ENCODE measurements at places on chromosomes 5 and 9. TPM values are rescaled to one million over a fixed set of nuclear protein-coding genes. Genes with fewer than 3 reads are reported as not detected.

DNA sequence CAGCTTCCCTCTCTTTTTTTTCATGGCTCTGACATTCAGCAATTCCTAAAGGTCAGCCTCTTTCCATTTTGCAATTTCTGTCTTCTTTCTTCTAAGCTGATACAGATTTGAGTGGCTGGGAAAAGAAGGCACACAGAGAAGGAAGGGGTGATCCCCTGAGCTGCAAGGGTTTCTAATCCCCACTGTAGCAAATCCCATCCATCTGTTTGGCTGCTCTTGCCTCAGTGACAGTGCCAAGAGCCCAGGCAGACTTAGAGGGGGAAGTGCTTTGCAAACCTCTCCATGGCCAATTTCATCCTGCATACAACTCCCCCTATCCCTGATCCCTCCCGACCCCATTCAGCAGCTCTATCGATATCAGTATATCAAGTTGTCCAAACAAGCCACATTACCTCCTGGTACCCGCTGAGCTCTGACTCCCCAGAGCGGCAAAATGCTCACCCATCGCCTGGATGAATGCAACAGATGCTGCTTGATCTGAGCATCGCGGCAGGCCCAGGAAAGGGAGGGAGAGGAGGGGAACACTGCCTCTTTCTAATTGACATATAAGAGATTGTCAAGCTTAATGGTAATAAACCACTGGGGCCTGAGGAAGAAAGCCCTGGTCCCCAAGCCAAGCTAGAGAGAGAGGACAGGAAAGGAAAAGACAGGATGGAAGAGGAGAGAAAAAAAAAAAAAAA lies 268.9 kb downstream of the ASTN2 start:
- DNase-seq: no peak

GRCh38 chr5:17184588-17184987 lies 32.8 kb upstream of the BASP1 start:
- no peak for DNase-seq

GRCh38 chr5:61910771-61911170 lies 395.2 kb upstream of the KIF2A start:
- no peak for DNase-seq

- no peak for DNase-seq
Measured at GRCh38 chr5:133746834-133747233, 134.5 kb upstream of the FSTL4 start.

- DNase-seq: no peak
Measured at GRCh38 chr5:55702598-55703345, 9.4 kb downstream of the SLC38A9 start.

- no peak for DNase-seq
Measured at GRCh38 chr9:69190086-69190862, 16.2 kb downstream of the TJP2 start.

- peak; percentile 84 for DNase-seq
Measured at GRCh38 chr9:14251154-14252071, 62.5 kb downstream of the NFIB start.

DNA sequence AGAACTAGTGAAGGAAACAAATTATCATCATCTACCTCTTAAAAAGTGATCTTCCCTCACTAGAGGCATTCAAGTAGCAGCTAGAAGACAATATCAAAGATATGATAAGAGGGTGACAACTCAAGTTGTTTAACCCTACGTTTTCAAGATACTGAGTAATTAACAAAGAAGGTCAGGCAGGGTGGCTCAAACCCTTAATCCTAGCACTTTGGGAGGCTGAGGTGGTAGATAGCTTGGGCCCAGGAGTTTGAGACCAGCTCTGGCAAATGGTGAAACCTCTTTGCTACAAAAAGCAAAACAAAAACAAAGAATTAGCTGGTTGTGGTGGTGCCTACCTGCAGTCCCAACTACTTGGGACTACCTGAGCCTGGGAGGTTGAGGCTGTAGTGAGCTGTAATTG lies 408.2 kb upstream of the TUSC1 start:
- no peak for DNase-seq

GRCh38 chr9:7243838-7244237 lies 486.1 kb downstream of the KDM4C start:
- DNase-seq: no peak

- DNase-seq: peak; percentile 38
Measured at GRCh38 chr9:127572961-127573721, 38.9 kb upstream of the STXBP1 start.

- DNase-seq: no peak
Measured at GRCh38 chr5:34685485-34686165, 29.5 kb downstream of the RAI14 start.

DNA sequence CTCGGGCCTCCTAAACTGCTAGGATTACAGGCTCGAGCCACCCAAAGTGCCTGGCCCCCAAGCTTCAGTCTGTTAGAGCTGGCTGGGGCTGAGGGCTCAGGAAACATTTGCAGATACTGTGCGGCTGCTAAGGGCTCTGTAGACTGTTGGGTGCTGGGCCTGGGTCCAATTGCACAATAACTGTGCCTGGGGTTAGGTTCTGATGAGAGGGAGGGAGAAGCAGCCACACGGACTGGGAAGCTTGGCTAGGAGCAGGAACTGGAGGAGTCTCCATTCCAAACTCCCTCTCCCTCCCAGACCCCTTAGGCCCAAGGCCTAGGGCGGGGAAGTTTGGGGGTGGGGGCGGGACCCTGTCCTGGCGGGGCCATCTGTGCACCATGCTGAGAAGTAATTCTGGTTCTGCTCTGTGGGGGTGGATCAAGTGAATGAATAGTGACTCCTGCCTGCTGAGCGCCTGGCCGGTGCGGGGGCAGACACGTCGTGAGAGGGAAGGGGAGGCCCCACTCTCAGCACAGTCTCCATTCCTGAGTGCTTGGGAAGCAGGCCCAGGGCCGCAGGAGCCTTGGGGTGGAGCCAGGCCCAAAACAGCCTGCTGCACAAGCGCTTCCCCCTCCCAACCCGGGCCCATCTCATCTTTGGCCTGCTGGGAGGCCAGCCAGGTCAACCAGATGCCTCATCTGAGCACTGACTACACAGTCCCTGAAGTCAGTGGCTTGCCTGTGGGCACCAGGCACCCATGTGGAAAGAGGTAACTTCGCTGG lies 1.5 kb downstream of the ASS1 start:
- peak; percentile 62 for DNase-seq

- DNase-seq: no peak
Measured at GRCh38 chr5:102660111-102660510, 95.0 kb upstream of the PAM start.

DNA sequence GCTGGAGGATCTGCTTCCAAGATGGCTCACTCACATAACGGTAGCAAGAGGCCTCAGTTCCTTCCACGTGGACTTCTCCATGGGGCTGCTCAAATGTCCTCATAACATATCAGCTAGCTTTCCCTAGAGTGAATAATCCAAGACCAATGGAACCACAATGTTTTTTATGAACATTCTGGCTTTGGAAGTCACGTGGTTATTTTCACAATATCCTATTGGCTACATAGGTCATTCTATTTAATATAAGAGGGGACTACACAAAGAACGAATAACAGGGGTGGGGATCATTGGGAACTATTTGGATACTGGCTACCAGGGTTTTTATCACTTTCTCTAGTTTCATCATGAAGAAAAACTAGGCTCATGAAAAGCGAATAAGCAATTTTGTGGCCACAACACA lies 81.4 kb downstream of the ZNF622 start:
- no peak for DNase-seq

- DNase-seq: no peak
Measured at GRCh38 chr5:112546946-112547592, 128.0 kb upstream of the EPB41L4A start.

GRCh38 chr5:170289121-170289520 lies 8.5 kb downstream of the LCP2 start:
- no peak for DNase-seq

DNA sequence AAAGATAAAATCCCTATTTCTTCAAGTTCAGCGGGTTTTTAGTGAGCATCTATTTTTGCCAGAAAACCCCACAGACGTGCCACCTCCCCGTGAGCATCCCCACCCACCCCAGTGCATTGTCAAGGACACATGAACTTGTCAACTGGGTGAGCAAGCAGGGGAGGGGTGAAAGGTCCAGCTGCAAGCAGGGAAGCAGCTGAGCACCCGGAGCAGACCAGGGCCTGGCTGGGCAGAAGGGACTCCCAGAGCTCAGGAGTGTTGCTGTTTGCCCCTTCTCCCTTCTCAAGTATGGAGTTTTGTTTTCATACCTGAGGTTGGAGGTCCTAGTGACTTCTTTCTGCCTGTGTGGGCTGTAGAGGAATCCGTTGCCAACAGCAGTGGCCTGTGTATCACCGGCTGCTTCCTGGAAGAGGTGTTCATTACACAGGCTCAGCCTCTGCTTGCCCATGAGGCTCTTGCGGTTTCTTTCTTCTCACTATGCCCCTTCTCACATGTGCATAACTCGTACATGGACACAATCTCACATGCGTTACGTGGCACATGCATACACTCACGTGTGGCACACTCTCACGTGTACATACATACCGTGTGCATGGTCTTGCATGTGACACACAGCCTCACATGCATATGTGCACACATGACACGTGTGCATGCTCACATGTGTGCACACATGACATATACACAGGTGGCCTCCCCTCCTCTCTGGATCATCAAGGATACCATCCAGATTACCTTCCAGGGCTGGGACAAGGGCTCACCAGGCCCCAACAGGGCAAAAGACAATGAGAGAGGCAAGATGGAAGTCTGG lies 126.7 kb downstream of the MVB12B start:
- DNase-seq: no peak

DNA sequence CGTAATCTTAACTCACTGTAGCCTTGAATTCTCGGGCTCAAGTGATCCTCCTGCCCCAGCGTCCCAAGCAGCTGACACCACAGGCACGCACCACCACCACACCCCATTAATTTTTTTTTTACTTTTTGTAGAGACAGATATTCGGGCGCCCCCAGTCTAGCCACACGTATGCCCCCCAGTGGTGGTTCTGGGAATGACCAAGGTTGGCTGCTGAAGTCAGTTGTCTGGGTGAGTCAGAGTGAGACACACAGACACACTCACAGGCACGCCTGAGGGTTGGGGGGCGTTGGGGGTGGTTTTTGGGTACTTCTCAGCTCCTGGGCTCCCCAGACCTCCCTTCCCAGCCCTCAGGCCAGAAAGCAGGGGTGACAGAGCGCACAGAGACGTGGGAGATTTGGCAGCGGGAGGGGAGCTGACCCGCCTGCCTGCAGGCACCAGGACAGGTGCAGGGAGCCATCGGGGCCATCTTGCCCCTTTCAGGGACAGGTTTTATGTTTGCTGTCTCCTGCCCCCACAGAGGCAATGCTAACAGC lies 4.2 kb upstream of the ENTPD8 start:
- DNase-seq: peak; percentile 94

DNA sequence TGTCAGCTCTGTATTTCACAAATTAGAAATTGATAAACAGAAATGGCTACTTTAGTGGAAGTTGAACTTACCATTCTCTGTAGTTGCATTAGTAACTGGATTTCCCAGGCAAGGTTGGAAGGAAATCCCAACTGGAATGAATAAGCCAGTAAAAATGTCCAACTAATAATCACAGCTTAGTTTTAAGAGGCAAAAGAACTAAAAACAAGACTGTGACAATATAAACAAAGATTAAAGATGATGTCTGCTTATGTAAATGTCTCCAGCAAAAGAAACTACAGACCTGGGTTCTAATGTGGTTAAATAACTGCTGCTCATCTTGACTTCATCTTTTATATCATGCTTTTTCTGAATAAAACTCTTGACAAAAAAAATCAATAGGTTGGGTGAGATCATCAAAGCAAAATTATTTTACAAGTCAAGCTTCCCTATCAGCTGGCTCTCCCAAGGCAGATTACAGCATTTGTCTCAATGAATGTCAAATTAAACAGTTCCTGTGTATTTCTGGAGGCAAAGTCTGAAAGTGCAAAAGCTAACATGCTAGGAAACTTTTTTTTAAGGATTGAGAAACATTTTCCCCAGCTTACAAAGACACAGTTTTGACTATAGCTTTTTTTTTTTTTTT lies 62.3 kb upstream of the HMHB1 start:
- DNase-seq: no peak

The C9 gene
- total RNA-seq: 0.12 TPM

The BAAT gene
- not detected for total RNA-seq

The RNF224 gene
- not detected for total RNA-seq

The SMU1 gene
- total RNA-seq: 23.6 TPM

The TMEM171 gene
- total RNA-seq: 34.5 TPM

The NUDCD2 gene
- 17.5 TPM for total RNA-seq

The SLC1A3 gene
- 10.2 TPM for total RNA-seq

The MELK gene
- total RNA-seq: 4.5 TPM

The HCN1 gene
- not detected for total RNA-seq

The PCDHB15 gene
- total RNA-seq: 0.69 TPM

The TMOD1 gene
- 3.9 TPM for total RNA-seq

The TRPM6 gene
- 125 TPM for total RNA-seq

The PLAC8L1 gene
- total RNA-seq: 0.70 TPM

The CORO2A gene
- 25.8 TPM for total RNA-seq

The AGXT2 gene
- total RNA-seq: not detected

The TLX3 gene
- not detected for total RNA-seq

The CCDC112 gene
- total RNA-seq: 9.2 TPM

The ITGA2 gene
- total RNA-seq: 20.3 TPM
